ENCODE measurements at places on chromosomes 2 and 18.

GRCh38 chr2:33786881-33787280 lies 187.8 kb upstream of the FAM98A start:
- DNase-seq = no peak

DNA sequence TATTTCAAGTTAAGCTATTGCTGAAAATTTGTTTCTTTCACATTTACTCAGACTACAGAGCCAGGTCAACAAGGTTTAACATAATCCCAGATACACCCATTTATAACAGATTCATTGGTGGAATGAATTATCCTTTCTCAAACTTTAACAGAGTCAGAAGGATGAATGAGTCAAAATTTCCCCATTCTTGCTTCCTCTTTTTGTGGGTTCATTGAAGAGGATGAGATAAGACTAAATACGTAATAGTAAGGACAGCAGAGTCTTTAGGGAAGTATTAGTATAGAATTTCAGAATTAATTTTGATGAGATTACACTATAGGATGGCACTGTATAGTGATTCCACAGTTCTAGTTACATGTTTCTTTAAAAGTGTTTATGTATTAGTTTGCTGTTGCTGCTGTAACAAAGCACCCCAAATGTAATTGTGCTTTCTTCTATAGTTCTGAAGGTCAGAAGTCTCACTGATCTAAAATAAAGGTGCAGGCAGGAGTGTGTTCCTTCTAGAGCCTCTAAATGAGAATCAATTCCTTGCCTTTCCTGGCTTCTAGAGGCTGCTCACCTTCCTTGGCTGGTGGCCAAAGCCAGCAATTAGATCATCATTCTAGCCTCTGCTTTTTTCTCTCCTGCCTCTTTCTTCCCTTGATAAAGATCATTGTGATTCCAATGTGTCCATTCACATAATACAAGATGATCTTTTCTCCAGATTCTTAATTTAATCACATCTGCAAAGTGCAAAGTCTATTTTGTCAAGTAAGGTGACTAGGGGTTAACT lies 309.3 kb upstream of the PIK3C3 start:
- DNase-seq = no peak

DNA sequence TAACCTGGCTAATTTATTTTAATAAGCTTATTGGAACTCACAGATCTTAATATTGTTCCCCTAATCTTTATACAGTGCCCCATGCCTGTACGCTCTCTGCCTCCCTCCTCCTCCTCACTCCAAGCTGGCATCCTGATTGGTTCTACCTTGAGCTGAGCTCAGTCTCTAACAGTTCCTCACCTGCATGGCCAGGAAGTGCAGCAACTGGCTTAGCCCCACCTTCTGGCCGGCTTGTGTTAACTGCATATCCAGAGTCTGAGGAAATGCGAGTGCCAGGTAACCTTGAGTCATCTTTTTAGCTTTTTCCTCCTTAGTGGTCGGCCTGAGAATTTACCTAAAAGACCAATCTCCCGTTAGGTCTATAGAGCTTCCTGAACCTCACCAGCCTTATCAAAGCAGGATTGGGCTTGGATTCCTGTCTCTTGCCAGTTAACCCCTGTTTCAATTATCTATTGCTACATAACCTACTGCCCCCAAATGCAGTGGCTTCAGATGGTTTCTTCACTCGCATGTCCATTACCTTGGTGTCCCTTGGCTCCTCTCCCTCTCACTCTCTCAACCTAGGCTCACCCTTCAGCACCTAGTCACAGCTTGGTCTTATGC lies 89.5 kb upstream of the STK39 start:
- DNase-seq = no peak

- DNase-seq = no peak
Measured at GRCh38 chr2:42256505-42256904, 87.4 kb downstream of the EML4 start.

- DNase-seq = no peak
Measured at GRCh38 chr2:197164141-197164754, 146.3 kb downstream of the ANKRD44 start.

DNA sequence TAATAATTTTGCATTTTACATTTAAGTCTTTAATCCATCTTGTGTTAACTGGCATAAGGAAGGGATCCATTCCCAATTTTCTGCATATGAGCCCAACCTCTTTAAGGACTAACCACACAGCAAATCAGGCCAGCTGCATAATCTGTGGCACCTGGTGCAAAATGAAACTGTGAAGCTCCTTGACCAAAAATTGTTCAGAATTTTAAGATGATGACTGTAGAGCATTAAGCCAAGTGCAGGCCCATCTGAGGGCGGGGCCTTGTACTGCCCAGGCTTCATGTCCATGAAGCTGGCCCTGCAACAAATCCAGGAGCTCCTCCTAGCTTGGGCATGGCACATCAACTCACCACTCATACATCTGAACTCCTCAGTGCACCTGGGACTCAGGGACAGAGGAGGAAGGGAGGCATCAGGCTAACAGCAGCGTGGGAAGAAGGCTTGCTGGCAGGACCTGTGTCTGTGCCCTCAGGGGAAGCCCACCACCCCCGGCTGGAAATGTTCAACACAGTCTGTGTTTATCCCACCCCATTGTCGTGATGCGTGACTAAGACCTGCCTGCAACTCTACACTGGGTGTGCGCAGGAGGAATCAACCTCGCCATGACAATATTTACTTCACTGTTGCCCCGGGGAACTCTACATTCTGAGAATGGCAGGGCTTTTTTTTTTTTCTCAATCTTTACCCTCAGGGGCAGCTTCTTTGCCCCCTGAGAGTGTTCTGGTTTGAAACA lies 128.9 kb upstream of the SIX2 start:
- DNase-seq = no peak

DNA sequence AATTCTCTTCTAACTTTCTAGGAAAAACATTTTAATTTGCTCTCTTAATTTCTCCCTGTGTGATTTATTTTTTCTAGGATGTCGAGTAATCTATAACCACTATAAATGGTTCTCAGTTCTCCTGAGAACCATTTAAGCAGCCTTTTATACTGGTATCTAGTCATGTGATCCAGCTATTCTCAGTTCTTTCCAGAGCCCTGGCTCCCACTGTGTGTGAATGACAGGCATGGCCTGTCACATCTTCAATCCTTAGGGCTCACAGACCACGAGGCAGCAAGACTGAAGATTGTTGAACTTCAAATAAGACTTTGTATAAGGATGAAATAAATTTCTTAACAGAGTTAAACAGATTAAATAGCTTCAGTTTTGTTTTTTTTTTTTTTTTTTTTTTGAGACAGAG lies 219.4 kb downstream of the HNMT start:
- DNase-seq = no peak

DNA sequence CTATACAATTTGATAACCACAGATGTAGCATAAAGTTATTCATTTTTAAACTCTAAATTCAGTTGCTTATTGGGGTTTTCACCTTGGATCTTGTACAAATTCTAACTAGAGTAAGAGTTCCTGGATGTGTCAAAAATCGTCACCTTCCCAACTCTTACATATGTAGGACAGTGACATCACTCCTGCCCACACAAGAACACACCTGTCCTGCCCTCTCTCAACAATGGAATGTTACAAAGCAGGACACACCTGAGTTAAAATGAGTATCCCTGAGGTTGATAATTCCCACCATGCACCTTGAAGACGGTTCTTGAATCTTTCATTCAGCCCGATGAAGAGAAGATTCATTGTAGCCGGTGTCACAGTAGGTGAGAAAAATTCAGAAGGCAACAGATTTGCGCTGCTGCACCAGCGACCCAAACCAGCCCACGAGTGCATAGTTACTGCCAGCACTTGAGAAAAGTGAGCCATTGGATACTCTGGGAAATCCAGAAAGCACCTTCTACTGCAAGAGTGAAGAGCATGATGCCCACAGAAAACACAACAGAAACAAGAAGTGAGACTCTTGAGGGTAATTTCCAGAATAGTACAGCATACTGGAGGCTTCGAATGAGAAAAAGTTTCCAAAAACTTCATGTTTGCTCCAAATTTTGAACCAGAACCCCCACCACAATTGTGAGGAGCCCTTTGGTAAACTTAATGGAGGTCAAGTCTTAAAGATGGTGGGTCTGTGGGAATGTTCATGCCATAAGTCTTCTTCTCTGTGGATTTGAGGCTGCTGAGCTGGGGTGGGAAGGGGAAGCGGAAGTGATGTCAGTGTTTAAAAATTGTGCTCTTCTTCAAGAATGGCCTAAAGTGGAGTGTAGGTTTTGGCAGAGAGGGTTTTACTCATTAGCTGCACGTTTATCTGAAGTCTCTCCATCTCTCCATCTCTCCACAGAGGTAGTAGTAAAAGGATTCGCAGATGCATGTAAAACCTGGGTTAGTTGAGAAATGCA lies 34.7 kb upstream of the ADAM23 start:
- no peak for DNase-seq
